ENCODE measurements at places on chromosomes 1 and 21. TPM values are rescaled to one million over a fixed set of nuclear protein-coding genes. Genes with fewer than 3 reads are reported as not detected.

Gene VPS26C
- 97.3 TPM for total RNA-seq

Gene CDCP2
- 0.11 TPM for total RNA-seq

Gene GRIK3
- not detected for total RNA-seq

Gene PTGFR
- total RNA-seq, result not detected

Gene UBE2Q1
- 107 TPM for total RNA-seq

- DNase-seq, result no peak
Observed at GRCh38 chr1:220982686-220983085, 103.4 kb downstream of the HLX start.

GRCh38 chr1:41679531-41679930 lies 195.0 kb upstream of the EDN2 start:
- no peak for DNase-seq

DNA sequence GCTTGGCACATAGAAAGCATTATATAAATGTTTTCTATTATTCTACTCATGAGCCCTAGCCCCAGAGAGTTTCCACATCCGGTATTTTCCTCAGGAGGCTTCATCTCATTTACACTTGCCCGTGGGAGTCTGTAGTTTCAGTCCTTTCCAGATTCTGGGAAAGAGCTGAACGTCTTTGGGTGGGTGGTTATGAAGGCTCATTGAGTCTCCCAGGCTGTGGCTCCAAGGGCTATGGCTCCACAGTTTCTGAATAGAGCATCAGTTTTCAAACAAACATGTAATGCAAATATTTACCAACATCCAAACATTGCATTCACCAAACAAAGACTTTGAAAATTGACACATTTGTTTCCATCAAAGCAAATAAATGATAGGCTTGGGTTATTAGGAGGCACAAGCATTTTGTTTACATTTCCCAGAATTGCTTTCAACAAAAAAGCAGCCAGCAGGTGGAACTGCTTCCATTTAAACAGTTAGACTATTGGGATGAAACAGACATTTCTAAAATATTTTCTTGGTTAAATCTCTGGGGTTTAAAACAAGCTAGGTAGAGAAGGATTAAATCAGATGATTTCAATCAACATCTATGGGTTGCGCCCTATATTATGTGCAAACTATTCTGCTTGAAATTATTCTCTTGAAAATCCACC lies 1.3 kb upstream of the LEMD1 start:
- no peak for DNase-seq

- DNase-seq, result no peak
Observed at GRCh38 chr1:218633238-218633988, 288.3 kb downstream of the TGFB2 start.

- DNase-seq, result no peak
Observed at GRCh38 chr21:33492571-33492970, 1.1 kb upstream of the DNAJC28 start.

Measured in activated naive CD8-positive, alpha-beta T cell treated with anti-CD3 and anti-CD28 coated beads, Interleukin-2, amount 10 ng/mL, durations not matched to agents 7 days and 5 days (primary cell).